ENCODE measurements at places on chromosomes 11 and 22.

DNA sequence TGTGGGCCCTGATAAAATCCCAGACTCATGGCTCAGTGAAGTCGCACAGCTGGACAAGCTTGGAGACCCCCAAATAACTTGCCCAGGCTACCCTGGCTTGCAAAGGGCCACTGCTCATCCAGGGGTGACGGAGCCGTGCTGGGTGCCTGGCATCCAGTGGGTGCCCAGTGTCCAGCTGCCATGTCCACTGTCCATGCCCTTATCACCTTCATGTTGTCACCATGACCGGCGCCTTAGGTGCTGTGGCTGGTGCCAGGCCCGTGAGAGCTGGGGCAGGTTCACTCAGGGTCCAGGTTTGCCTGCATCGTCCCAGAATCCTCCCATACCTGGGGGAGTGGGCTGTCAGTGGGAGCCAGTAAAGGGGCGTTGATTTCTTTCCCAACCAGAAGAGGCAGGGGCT lies 57.4 kb downstream of the LRP5 start:
- DNase-seq: no peak

DNA sequence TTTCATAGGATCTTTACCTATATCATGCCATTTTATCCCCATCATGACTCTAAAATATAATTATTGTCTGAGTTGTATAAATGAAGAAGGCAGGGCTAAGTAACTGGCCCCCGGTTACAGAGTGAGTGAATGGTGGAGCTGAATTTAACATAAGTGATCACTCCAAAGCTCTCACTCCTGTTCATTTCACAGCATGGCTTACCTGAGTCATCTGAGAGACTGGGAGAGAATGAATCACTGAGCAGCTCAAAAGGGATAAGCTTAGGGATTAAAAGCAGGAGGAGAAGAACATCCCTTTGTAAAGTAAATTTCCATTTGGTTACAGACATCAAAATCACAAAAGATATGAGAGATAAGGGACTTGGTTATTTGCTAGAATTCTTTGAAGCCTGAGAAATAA lies 294.0 kb upstream of the CTSC start:
- no peak for DNase-seq

GRCh38 chr11:13438291-13438690 lies 24.7 kb downstream of the BTBD10 start:
- no peak for DNase-seq

DNA sequence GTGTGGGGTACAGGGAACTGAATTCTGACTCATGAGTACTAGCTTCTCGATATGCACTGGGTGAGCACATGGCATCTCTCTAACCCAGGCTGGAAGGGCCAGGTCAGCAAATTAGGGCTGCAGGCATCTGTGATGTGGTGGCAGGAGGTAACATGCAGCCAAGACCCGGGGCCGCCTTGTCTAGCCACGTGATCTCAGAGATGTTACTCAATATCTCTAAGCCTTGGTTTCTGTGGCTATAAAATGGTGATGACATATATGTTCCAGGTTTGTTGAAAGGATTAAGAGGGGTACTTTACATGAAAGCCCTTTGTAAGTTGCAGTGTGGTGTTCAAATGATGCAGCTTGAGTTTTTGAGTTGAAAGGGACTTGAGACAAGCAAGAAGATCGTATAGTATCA lies 3.2 kb downstream of the ST14 start:
- no peak for DNase-seq

DNA sequence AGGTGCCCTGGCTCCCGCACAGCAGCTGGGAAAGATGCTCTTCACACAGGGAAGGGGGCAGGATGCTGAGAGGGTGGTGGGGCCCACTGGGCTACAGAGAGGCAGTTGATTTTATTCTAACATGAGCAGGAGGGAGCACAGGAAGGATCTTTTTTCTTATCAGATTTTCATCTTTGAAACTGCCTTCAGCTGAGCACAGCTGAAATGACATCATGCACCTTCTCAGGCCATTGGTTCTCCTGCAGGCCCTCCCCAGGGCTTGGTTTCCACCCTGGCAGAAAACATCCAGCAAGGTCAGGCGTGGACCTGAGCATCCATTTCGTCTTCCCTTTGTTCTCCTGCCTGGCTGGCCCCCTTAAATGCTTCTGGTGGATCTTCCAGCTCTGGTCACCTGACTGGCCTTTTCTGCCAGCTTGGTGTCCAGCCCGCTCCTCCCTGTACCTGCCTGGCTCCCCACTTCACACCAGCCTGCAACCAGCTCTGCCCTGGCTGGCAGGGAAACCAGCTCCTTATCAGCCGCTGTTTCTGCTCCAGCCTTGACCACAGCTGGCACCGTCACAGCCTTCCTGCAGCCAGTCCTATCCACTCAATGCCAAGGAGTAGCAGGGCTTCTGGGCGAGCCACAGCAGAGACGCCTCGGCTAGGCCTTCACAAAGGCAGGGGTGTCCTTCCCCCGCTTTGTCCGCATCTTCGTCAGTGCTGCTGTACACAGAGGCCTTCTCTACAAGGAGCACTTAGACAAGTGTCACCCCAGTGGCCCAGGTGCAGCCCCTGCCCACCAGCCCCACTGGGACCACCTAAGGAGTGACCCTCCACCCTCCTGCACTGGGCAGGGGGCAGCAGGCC lies 36.5 kb downstream of the TOM1 start:
- no peak for DNase-seq

- no peak for DNase-seq
These were observed 648.2 kb downstream of the FAM181B start for GRCh38 chr11:82085493-82085892.

DNA sequence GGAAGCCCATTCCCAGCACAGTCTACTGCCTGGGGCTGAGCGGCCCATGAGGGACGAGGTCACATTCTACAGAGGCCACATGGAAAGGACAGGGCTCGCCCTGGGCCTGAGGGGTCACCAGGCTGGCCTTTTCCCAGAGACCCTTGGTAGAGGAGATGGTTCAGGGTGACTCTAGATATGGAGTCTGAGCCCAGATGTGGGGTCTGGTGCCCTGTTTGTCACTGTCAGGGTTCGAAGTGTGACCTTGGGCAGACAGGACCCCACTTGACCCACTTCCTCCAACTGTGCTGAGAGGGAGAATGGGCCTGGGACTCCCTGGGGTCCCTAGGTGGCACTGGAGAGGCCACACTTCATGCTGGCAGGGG lies 81.0 kb downstream of the MYEOV start:
- DNase-seq: no peak

Measured in NCI-H526 treated with DMSO at 0.1 percent for 48 hours (cell line).